ENCODE measurements at places on chromosomes 5 and 9.

DNA sequence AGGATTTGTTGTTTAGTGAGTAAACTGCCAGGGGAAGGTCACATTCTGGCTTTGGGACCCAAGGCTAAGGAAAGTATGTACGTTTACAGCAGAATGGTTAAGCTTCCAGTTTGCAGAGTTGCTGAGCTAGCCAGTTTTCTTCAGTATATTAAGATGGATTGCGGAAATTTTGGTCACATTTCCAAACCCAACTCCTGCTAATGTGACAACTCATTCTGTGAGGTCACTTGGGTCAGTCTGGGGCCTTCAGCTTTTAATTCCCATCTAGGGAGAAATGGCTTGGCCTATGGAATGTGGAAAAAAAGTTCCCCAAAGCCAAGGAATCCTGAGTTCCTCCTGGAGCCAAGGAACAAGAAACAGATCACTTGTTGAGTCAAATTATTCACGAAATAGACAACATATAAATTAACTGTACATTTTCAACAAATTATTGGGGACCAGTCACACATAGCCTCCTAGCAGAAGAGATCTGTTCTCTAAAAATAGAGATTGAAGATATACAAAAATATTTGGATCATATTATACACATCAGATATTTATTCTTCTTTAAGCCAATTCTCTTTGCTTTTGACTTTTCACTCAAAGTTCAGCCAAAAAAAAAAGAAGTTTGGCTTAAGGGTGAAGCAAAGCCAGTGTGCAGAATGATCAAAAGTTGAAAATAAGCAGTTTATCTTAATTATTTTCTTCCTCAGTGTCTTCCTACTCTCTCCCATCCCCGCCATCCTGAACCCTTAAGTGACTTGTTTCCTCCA lies 8.8 kb downstream of the KCNV2 start:
- no peak for DNase-seq

DNA sequence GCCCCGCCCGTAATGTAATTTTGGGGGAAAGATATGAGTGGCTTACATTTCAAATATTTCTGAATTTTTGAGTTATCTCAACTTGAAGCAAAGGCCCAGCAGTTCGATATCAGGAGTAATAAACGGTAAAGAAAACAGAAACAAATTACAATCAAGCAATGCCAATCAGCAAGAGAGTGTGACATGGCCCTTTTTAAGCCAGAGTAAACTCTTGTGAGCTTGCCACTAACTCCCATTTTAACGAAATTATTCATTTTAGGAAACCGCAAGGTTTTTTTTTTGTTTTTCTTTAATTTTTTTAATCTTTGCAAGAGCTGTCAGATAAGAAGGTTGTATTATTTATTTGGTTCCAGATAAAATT lies 17.6 kb upstream of the CDK7 start:
- DNase-seq = no peak

GRCh38 chr5:95631991-95632675 lies 12.2 kb downstream of the GPR150 start:
- DNase-seq = no peak

GRCh38 chr5:58357799-58358500 lies 101.9 kb downstream of the PLK2 start:
- DNase-seq = no peak

DNA sequence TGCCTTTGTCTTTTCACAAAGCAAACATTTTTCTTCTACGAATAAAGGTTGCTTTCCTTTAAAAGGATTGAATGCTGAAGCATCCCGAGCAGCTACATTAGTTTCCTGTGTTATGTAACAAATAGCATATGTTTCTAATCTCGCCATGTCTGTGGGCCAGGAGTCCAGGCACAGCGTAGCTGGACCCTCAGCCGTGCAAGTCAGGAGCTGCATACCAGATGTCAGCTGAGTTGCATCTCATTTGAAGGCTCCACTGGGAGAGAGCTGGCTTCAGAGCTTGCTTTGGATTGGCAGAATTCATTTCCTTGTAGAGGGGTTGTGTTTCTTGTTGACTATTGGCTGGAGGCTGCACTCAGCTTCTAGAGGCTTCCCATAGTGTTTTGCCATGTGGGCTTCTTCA lies 16.0 kb upstream of the GOLPH3 start:
- no peak for DNase-seq
